ENCODE measurements at places on chromosomes 5 and 9. TPM values are rescaled to one million over a fixed set of nuclear protein-coding genes. Genes with fewer than 3 reads are reported as not detected.

ZNF658 gene
- total RNA-seq: 6.0 TPM

MEF2C gene
- total RNA-seq: 47.1 TPM

APBA1 gene
- total RNA-seq: 6.4 TPM

CXCL14 gene
- total RNA-seq: 9.1 TPM

CKMT2 gene
- 11.1 TPM for total RNA-seq

FOXI1 gene
- not detected for total RNA-seq

AIF1L gene
- total RNA-seq: 11.6 TPM

DNA sequence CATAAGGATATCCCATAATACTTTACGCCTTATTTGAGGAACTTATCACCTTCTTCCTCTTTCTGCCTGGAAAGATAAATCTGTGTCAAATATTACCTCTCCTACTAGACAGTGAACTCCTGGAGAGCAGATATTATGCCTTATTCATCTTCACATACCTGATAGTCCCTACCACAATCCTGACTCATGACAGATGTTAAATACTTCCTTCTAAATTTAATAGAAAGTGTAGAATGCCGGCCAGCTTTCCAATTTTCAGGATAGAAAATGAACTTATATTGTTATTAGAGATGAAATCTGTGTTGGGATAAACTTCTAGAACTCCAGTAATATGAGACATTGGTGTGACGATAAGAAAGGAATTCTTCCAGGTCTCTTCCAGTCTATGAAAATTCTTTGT lies 89.0 kb downstream of the GCNT4 start:
- no peaks in the 10 kb centered on the region for H3K27me3 ChIP-seq
- H3K4me1 ChIP-seq: no peaks in the 10 kb centered on the region
- H3K36me3 ChIP-seq: no peaks in the 10 kb centered on the region

GRCh38 chr5:113776832-113777525 lies 263.5 kb downstream of the YTHDC2 start:
- no peaks in the 10 kb centered on the region for H3K27me3 ChIP-seq
- no peaks in the 10 kb centered on the region for H3K36me3 ChIP-seq
- H3K4me3 ChIP-seq: no peak overlapping the region
- H3K27ac ChIP-seq: no peak overlapping the region

GRCh38 chr5:97131921-97132320 lies 10.5 kb downstream of the LIX1 start:
- H3K27me3 ChIP-seq: no peaks in the 10 kb centered on the region
- H3K4me1 ChIP-seq: peaks cover 9% of the 10 kb centered on the region
- no peak for DNase-seq
- no peak overlapping the region for H3K4me3 ChIP-seq
- H3K27ac ChIP-seq: no peak overlapping the region
- H3K36me3 ChIP-seq: no peaks in the 10 kb centered on the region

- H3K4me1 ChIP-seq: peaks cover 14% of the 10 kb centered on the region
- H3K27me3 ChIP-seq: peaks cover 15% of the 10 kb centered on the region
- H3K36me3 ChIP-seq: no peaks in the 10 kb centered on the region
- no peak overlapping the region for H3K4me3 ChIP-seq
Observed at GRCh38 chr5:373710-374602, 52.4 kb downstream of the AHRR start.

GRCh38 chr9:93072383-93072795 lies 13.9 kb downstream of the SUSD3 start:
- H3K27ac ChIP-seq: peak overlapping the region; percentile 68
- peak; percentile 87 for DNase-seq
- H3K4me1 ChIP-seq: peaks cover 43% of the 10 kb centered on the region
- H3K4me3 ChIP-seq: no peak overlapping the region
- no peaks in the 10 kb centered on the region for H3K36me3 ChIP-seq

- H3K36me3 ChIP-seq: no peaks in the 10 kb centered on the region
- DNase-seq: no peak
- H3K27ac ChIP-seq: no peak overlapping the region
- no peaks in the 10 kb centered on the region for H3K27me3 ChIP-seq
- no peaks in the 10 kb centered on the region for H3K4me1 ChIP-seq
- no peak overlapping the region for H3K4me3 ChIP-seq
Observed at GRCh38 chr9:93698140-93698908, 121.9 kb downstream of the PHF2 start.

- no peaks in the 10 kb centered on the region for H3K4me1 ChIP-seq
- no peaks in the 10 kb centered on the region for H3K27me3 ChIP-seq
- no peak overlapping the region for H3K4me3 ChIP-seq
- DNase-seq: no peak
Observed at GRCh38 chr5:50576265-50576664, 90.2 kb upstream of the PARP8 start.

DNA sequence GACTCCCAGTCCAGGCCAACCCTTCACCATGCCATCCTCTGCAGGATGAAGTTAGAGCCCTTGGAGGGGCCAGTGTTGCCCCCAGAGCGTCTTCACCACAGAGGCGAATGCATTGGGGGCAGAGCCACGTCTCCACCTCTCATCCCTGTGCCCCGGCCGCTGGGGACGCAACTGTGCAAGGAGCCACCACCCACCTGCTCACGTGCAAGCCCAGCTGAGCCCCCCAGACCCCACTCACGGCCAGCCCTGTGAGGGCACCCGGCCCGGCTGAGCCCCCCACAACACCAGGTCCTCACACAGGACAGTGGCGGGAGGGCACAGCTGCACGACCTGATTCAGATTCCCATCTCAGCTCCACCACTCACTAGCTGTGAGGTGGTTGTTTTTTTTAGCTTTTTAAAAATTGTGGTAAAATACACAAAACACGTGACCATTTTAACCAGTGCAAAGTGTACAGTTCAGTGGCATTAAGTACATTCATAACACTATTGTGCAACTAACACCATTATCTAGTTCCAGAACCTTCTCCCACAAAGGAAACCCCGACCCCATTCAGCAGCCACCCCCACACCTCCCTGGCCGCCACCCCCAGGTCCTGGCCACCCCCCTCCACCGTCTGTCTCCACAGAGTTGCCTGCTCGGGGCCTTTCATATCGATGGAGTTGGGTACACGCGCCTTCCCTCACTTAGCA lies 33.5 kb upstream of the UBAC1 start:
- peak overlapping the region; percentile 88 for H3K27ac ChIP-seq
- no peaks in the 10 kb centered on the region for H3K36me3 ChIP-seq
- H3K4me1 ChIP-seq: peaks cover 44% of the 10 kb centered on the region
- H3K4me3 ChIP-seq: no peak overlapping the region

DNA sequence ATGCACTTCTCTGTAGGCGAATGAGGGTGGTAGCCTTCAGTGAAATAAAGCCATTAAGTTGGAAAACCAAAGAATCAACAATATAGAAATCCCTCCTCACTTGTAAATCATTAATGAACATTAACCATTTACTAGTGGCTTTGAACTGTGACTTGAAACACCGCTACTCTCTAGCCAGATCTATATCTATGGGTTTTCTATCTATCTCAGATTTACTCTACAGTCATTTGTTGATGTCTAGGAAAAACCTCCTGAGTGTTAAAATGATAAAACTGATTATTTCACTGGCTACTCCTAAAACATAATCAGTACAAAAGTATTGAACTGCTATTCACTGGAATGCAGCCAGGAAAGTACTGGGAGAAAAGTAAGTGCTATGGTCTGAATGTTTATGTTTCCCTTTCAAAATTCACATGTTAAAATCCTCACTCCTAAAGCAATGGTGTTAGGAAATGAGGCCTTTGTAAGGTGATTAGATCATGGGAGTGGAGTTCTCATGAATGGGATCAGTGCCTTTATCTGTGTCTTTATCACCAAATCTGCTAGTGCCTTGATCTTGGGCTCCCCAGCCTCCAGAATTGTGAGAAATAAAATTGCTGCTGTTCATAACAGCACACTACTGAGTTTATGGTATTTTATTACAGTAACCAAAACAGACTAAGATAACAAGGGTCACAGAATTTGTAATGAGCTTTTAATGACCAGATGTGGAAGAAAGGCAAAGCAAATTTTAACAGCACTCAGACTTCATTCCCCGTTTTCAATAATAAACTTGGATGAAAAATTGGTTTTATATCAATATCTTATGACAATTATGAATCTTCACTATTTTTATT lies 8.6 kb upstream of the OXCT1 start:
- no peaks in the 10 kb centered on the region for H3K27me3 ChIP-seq
- H3K4me3 ChIP-seq: no peak overlapping the region
- DNase-seq: no peak
- no peaks in the 10 kb centered on the region for H3K36me3 ChIP-seq

- no peaks in the 10 kb centered on the region for H3K36me3 ChIP-seq
- no peak for DNase-seq
- no peaks in the 10 kb centered on the region for H3K27me3 ChIP-seq
- H3K4me1 ChIP-seq: no peaks in the 10 kb centered on the region
- H3K4me3 ChIP-seq: no peak overlapping the region
Observed at GRCh38 chr5:61051267-61051666, 106.3 kb downstream of the NDUFAF2 start.

GRCh38 chr5:170439944-170440269 lies 50.7 kb upstream of the KCNMB1 start:
- H3K27me3 ChIP-seq: no peaks in the 10 kb centered on the region
- no peaks in the 10 kb centered on the region for H3K4me1 ChIP-seq
- DNase-seq: no peak
- H3K27ac ChIP-seq: no peak overlapping the region
- no peaks in the 10 kb centered on the region for H3K36me3 ChIP-seq
- no peak overlapping the region for H3K4me3 ChIP-seq

GRCh38 chr9:70609542-70610286 lies 195.3 kb upstream of the KLF9 start:
- H3K27ac ChIP-seq: no peak overlapping the region
- no peaks in the 10 kb centered on the region for H3K27me3 ChIP-seq
- H3K4me3 ChIP-seq: no peak overlapping the region
- H3K36me3 ChIP-seq: no peaks in the 10 kb centered on the region
- H3K4me1 ChIP-seq: no peaks in the 10 kb centered on the region

GRCh38 chr5:111552896-111553295 lies 40.6 kb upstream of the STARD4 start:
- no peak overlapping the region for H3K4me3 ChIP-seq
- no peak for DNase-seq
- H3K36me3 ChIP-seq: no peaks in the 10 kb centered on the region
- no peaks in the 10 kb centered on the region for H3K4me1 ChIP-seq
- no peak overlapping the region for H3K27ac ChIP-seq

GRCh38 chr5:150443242-150444075 lies 6.1 kb downstream of the RPS14 start:
- H3K4me3 ChIP-seq: no peak overlapping the region
- no peaks in the 10 kb centered on the region for H3K27me3 ChIP-seq
- no peak overlapping the region for H3K27ac ChIP-seq
- H3K4me1 ChIP-seq: peaks cover 39% of the 10 kb centered on the region
- no peak for DNase-seq

- no peak for DNase-seq
- H3K36me3 ChIP-seq: peaks cover 15% of the 10 kb centered on the region
- no peak overlapping the region for H3K27ac ChIP-seq
- no peak overlapping the region for H3K4me3 ChIP-seq
Observed at GRCh38 chr5:180001136-180001535, 70.4 kb downstream of the RNF130 start.

GRCh38 chr5:125037020-125037419 lies 290.6 kb upstream of the ZNF608 start:
- no peaks in the 10 kb centered on the region for H3K36me3 ChIP-seq
- DNase-seq: no peak
- H3K4me1 ChIP-seq: peaks cover 3% of the 10 kb centered on the region
- no peak overlapping the region for H3K4me3 ChIP-seq
- no peaks in the 10 kb centered on the region for H3K27me3 ChIP-seq

DNA sequence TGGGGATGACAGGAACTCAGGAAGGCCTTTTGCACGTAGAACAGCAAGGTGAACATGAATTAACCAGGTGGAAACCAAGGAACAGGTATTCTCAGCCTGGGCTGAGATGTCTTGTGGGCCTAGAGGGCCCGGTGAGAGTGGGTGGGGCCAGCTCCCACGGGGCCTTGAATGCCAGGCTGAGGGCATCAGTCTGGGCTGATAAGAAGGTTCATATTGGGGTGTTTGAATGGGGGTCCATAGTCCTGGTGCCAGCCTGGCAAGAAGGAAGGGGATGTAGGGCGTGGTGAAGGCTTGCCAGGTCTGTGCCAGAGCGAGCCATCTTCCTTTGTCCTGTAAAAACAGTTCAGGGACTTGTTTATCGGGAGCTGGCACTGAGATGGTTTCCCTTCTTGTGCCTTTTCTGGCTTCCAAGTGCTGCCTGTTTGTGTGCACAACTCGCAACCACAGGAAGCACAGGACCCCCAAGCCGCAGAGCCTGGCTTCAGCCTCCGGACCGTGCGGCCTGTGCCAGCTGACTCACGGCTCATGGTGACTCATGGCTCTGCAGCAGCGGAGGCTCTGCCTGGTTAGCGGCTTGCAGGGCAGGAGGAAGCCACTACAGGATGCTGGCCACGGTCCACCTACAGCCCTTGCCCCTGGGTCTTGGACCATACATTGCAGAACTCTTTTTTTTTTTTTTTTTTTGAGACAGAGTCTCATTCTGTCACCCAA lies 2.4 kb downstream of the CARD19 start:
- peak; percentile 97 for DNase-seq
- H3K4me3 ChIP-seq: peak overlapping the region; percentile 88

GRCh38 chr9:127554966-127555839 lies 56.9 kb upstream of the STXBP1 start:
- peak overlapping the region; percentile 93 for H3K27ac ChIP-seq
- DNase-seq: no peak
- H3K36me3 ChIP-seq: peaks cover 1% of the 10 kb centered on the region
- no peak overlapping the region for H3K4me3 ChIP-seq
- peaks cover 68% of the 10 kb centered on the region for H3K4me1 ChIP-seq
- H3K27me3 ChIP-seq: no peaks in the 10 kb centered on the region

- H3K27ac ChIP-seq: no peak overlapping the region
- no peaks in the 10 kb centered on the region for H3K27me3 ChIP-seq
- no peaks in the 10 kb centered on the region for H3K4me1 ChIP-seq
- no peaks in the 10 kb centered on the region for H3K36me3 ChIP-seq
- DNase-seq: no peak
Observed at GRCh38 chr9:29203244-29203930, 1630.1 kb upstream of the C9orf72 start.

GRCh38 chr9:9102295-9102694 lies 1302.7 kb upstream of the DMAC1 start:
- H3K36me3 ChIP-seq: no peaks in the 10 kb centered on the region
- H3K27ac ChIP-seq: no peak overlapping the region
- no peak for DNase-seq

- H3K36me3 ChIP-seq: peaks cover 22% of the 10 kb centered on the region
- DNase-seq: no peak
- no peak overlapping the region for H3K4me3 ChIP-seq
- peaks cover 7% of the 10 kb centered on the region for H3K4me1 ChIP-seq
- no peaks in the 10 kb centered on the region for H3K27me3 ChIP-seq
- H3K27ac ChIP-seq: no peak overlapping the region
Observed at GRCh38 chr5:154058055-154059038, 19.6 kb downstream of the MFAP3 start.

- H3K4me3 ChIP-seq: no peak overlapping the region
- no peak for DNase-seq
- H3K27me3 ChIP-seq: no peaks in the 10 kb centered on the region
- H3K4me1 ChIP-seq: peaks cover 35% of the 10 kb centered on the region
Observed at GRCh38 chr9:120941046-120941770, 14.6 kb upstream of the TRAF1 start.

- no peaks in the 10 kb centered on the region for H3K4me1 ChIP-seq
- peak overlapping the region; percentile 43 for H3K27ac ChIP-seq
- no peaks in the 10 kb centered on the region for H3K36me3 ChIP-seq
- no peak overlapping the region for H3K4me3 ChIP-seq
- H3K27me3 ChIP-seq: no peaks in the 10 kb centered on the region
Observed at GRCh38 chr5:169874621-169875020, 105.7 kb downstream of the INSYN2B start.

- no peak overlapping the region for H3K27ac ChIP-seq
- no peak for DNase-seq
- H3K4me3 ChIP-seq: no peak overlapping the region
- H3K36me3 ChIP-seq: no peaks in the 10 kb centered on the region
Observed at GRCh38 chr9:102497709-102498108, 497.4 kb upstream of the CYLC2 start.

Data from sigmoid colon (tissue), 7 donors.